ENCODE measurements at places on chromosomes 7 and 10. TPM values are rescaled to one million over a fixed set of nuclear protein-coding genes. Genes with fewer than 3 reads are reported as not detected.

The HOXA10 gene
- total RNA-seq: not detected

The TMEM270 gene
- not detected for total RNA-seq

The SYT15B gene
- 0.54 TPM for total RNA-seq

GRCh38 chr10:17730667-17731066, 21.3 kb upstream of the TMEM236 start:
- no peak for DNase-seq

DNA sequence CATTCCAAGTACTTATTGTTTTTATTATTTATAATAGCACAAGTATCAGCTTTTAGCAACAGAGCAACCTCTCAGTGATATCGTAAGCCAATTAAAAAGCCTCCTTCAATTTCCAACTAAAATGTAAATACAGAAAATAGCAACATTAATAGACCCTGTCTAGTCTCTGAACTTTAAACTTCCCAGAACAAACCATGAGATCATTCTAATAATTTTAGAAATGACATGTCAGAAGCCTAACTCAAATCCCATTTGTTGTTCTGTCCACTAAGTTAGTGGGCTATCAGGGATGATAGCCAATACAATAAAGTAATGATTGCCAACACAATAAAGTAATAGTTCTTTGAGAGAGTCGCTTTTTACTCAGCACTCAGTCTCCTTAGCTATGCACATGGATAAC, 22.3 kb upstream of the LRRN3 start:
- DNase-seq: no peak

- DNase-seq: no peak
Observed at GRCh38 chr10:116882639-116883038, 33.3 kb downstream of the ENO4 start.

Measured in cerebellum (tissue), 4 donors.